Cerebellar nuclear complex (tissue), 1 donor: ENCODE measurements at places on chromosomes 4 and X.

- DNase-seq: no peak
These were observed 354.7 kb downstream of the FBXW7 start for GRCh38 chr4:152181150-152181549.

- DNase-seq: no peak
These were observed 51.3 kb upstream of the RELL1 start for GRCh38 chr4:37737466-37737865.

DNA sequence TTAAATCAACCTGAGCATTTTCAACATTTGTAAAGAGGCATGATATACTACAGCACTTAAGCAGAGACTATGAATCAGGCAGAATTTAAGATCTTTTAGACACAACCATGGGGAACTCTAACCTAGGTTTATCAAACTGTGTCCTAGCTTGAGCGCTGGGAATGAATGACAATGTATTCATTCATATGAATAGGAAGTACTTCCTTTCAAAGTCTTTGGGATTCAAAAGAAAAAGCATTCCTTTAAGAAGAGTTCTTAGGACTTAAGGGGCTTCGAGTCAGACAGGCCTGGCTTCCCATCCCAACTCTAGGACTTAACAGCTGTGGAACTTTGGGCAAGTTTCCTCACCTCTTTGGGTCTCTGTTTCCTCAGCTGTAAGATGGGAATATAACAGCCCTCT, 104.6 kb downstream of the ANAPC4 start:
- no peak for DNase-seq

- no peak for DNase-seq
These were observed 2.0 kb upstream of the ABCB7 start for GRCh38 chrX:75158054-75158453.

GRCh38 chr4:81891005-81891996, 419.6 kb upstream of the RASGEF1B start:
- no peak for DNase-seq

DNA sequence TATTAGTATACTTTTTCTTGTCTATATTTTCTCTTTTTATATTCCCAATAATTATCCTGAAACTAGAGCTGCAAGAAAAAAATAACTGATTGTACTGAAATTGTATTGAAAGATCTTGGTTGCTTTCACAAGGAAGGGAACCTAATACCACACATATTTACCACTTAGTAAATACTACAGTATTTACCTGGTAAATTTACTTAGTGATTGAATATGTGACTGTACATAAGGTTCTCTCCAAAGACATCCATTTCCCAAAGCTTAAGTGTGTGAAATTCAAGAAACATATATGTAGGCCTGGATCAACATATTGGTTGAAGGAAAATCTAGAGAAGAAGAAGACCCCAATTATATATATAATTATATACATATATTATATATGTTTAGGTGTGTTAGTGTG, 1272.7 kb downstream of the C4orf33 start:
- DNase-seq: no peak
